Stimulated activated CD8-positive, alpha-beta memory T cell treated with anti-CD3 and anti-CD28 coated beads, Interleukin-15, amount 100 ng/mL, for 4 hours (primary cell): ENCODE measurements at places on chromosomes 5 and 9.

- DNase-seq = no peak
Observed at GRCh38 chr9:121268598-121268850, 562 bp downstream of the GSN start.

DNA sequence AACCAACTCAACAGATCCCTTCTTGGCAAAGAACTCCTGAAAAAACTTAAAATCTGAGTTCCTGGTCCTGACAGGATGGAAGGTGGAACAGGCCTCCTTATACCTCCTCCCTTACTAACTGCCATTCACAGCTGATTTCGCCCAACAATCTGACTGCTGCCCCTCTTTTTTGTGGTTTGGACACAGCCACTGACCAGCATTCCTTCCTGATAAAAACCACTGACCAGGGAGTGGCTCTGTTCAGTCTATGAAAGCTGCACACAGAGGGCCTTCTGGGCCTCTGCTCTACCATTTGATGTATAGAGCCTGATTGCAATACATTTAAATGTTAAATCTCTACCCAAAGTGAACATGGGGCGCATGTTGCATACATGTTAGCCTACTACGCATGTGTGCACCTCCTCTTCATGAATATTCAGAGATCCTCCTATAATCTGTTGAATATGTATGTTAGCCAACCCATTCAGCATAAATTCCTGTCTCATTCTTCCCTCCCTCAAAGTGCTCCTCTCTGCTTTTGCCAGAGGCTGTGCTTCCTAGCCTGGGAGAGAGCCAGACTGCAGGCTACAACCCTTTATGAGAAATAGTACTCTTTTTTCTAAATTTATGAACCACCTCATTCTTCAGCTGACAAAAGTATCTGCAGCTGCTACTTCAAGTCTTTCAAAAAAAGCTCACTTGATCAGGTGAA is 93.7 kb upstream of the MRPS30 start:
- no peak for DNase-seq

DNA sequence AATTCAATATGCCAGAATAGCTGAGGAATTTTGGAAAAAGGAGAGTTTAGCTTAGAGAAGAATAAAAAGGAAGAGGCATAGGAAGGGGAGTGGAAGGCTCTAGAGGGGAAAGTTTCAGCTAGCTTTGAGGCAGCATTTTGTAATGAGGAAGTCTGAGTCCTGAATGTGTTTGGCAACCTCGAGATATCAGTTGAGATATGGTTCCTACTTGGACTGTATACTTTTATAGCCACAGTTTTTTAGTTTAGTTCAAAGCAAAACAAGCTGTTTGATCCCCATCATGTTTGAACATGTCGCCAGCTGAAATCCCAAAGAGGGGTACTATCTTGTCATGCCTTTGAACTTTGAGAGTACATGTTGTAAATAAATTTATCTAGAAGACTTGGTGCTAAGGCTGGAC is 559.0 kb upstream of the FTMT start:
- no peak for DNase-seq

- DNase-seq = no peak
Observed at GRCh38 chr5:75108931-75109596, 56.7 kb upstream of the GCNT4 start.

DNA sequence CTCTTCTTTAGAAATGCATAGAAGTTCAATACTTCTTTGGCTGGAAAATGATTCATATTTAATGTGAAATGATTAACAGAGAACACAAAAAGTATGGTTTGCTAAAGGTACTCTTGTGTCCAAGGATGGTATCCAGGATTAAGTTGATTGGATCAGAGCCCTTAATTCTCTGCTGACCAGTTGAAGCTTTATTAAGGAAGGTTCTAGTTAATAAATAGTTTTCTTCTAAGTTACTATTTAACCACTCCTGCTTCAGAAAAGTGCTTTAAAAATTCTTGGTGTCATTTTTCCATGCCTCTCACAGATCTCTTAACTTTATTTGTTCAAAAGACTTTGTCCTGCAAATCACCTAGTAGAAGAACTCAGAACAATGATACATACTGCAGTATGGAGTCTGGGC is 134.3 kb downstream of the MEF2C start:
- no peak for DNase-seq

DNA sequence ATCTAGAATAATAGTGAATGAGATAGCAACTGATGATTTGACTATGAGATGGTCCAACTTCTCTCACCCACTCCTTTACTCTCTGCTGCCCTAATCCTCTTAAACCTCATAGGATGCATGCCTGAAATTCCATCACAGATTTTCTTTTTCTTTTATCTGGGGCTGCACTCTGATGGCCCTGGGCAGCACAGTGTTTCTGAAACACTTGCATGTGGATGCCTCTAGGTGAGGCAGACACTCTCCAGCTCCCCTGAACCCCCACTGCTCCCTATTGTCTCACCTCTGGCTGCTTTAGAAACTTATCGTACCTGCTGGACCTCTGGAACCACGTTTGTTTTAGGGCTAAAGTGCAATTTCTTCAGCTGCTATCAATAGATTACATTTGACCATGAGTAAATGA is 67.5 kb downstream of the HTR4 start:
- DNase-seq = no peak
